CD4-positive, alpha-beta T cell treated with Interleukin-21 for 1 hour (primary cell): ENCODE measurements at places on chromosomes 1 and 21.

- DNase-seq = no peak
Observed at GRCh38 chr21:29114765-29115500, 15.5 kb upstream of the MAP3K7CL start.

DNA sequence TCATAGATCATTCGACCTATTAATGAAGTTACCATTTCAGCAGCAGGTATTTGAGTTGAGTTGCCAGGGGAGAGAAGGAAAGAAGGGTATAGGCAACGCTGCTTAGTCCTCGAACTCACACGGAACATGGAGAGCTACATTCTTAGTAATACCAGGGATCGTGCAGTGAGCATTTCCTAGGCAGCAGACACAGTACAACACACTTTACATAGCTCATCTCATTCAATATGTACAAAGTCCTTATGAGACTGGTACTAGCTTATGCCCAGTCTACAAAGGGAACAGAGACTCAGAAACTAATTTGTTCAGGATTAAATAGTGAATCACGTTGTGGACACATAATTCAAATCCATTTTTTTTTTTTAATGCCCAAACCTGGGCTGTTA, 25.6 kb downstream of the IRF2BP2 start:
- DNase-seq = no peak

DNA sequence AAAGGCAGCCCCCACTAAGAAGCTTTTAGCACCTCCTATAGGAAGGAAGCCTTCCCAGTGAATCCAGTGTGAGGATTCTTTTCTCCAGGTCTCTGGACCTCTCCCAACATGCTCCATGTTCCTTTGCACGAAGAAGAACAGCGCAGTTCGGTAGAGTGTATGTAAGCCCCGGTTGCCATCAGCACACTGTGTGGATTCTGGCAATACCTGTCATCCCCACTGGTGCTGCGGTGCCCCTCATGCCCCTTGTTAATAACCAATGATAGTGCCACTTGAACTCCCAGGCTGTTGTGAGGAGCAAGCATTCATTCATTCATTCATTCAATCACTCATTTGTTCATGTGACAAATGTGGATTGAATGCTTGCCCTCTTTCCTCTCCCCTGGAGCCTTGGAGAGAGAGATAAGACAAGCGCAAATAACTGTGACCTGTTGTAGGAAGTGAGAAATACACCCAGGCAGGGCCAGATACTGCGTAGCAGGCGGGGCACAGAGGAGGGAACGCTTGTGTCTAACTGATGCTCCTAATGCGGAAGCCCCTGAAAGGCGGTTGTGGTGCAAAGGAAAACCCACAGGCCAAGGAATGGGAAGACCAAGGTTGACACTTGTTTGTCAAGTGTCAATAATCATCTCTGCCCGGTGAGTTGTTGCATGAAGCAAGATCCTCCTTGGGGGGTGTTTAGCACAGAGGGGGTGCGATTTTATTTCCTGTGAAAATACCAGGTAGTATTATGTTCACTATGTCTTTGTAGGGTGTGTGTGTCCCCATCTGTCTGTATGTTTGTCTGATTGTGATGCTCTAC, 9.8 kb downstream of the LGR6 start:
- peak; percentile 42 for DNase-seq

DNA sequence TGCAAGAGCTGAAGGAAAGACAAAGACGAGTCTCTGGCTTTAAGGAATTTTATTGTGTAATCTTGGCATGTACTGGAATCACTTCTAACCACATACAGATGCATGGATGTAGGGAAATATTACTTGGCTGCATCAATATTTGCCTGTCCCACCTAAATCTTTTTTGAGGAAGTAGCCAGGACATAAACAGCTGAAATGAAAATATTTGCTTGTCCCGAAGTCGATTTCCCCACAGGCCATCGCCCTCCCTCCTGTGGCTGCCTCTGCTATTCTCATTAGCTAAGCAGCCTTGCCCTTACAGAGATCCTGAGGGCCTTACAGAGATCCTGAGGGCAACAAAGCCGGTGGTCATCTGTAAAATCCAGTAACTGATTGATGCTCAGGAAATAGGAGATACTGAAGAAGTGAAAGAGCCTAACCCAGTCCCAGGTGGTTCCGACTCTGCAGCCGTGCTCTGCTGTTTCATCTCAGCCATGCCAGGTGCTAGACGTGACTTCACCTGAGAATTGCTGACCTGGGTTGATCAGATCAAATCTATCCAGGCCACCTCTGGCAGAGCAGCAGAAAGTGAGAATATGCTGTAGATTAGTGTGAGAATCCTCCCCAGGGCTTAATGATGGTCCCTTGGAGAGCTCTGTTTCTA, 25.5 kb downstream of the MAN1C1 start:
- DNase-seq = peak; percentile 40
